H1 (cell line): ENCODE measurements at places on chromosomes 11 and 22.

DNA sequence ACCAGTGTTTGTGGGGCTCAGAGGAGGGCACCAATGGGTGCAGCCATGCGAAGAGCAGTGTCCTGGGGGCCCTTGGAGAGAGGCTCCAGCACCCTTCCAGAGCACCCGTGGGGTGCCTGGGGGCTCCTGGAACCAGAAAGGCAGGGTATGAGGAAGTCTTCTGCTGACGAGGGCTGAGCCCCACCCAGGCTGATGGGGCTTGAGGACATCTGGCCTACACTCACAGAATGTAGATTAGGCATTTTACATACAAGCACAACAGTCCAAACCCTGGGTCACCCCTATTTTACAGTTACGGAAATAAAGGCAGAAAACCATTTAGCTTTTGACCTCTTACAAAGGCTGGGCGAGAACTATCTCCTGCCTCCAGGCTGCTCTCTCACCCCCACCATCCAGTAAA is 47.6 kb downstream of the ADAMTS8 start:
- no peak for DNase-seq

DNA sequence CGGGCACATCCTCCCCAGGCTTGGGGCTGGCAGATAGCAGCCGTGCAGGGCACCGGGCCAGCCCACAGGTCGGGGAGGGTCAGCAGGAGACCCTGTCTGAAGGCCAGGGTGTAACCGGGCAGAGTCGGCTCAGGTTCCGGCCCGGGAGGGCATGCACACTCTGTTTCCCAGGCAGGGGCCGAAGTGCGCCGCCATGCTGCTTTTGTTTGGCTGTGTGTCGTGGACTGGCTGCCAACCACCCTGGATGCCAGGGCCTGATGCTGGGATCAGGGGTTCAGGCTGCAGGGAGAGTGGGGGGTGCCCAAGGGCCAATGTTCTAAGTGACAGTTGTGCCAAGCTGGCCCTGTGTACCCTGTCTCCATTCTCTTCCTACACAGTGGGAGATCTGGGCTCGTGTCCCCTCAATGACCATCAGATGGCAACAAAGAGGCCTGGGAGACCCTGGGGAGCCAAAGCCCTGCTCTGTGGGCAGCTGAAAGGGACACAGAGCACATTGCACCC is 120.9 kb upstream of the B3GAT1 start:
- no peak for DNase-seq

GRCh38 chr11:35682230-35683173 is 19.9 kb downstream of the TRIM44 start:
- DNase-seq, result no peak

DNA sequence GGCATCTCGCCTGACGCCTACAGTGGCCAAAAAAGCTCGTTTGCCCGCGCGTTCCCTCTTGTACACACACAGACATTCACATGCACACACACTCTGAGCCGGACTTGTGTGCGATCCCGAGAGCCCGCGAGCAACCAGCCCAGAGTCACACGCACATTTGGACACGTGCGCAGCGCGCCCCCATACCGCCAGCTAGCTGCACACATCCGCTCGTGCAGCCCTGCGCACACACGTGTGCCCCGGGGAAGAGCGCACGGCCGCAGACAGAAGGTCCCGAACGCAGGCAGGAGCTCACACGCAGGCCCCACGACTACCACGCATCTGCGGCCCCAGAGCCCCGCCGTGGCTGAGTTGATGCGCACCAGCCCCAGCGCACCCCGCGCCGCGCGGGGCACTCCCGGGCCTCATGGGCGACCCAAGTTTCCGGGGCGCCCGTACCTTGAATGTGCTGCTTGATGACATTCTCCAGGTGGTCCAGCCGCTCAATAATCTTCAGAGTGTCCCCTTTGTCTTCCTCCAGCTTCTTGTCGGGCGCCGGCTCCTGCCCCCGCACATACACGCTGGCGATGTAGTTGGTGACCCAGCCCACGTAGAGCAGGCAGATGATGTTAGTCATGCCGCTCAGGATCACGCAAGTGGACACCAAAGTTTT is 758 bp downstream of the GALNT18 start:
- DNase-seq, result no peak

DNA sequence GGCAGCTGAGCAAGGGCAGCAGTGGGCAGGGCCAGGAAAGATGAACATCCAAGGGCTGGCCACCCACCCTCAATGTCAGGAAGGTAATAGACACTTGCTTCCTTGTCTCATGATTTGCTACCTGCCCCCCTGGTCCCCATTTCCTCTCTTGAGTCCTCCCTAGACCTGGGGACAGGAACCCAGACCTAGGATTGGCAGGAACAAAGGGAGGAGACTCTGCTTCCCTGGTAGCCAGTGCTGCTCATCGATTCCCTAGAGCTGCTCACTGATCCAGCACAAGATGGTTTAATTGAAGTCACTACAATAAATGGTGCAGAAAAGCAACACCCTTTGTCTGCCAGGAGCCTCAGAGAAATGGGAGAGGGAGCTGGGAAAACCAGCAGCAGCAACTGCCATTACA is 67.8 kb upstream of the CHST1 start:
- no peak for DNase-seq

- DNase-seq, result peak; percentile 90
These were observed 34.4 kb downstream of the NRXN2 start for GRCh38 chr11:64688534-64688982.

GRCh38 chr11:122799406-122800105 is 38.7 kb upstream of the CRTAM start:
- no peak for DNase-seq

DNA sequence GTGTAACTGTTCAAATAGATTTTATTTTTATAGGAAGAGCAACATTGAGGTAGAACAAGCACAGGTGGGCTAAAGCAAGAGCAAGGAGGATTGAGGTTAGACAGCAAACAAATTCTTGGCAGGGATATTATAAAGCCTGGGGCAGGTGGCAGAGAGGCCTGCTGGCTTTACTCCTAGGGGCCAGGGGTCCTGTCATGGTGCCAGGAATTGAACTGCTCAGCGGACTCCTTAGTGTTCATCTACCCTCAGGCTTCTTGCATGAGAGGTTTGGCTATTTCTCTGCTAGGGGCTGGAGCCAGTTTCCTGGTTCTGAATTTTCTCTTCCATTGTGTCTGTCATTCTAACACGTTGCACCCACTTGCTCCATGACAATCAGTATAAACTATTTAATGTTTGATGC is 217.2 kb upstream of the NCAM1 start:
- DNase-seq, result no peak

DNA sequence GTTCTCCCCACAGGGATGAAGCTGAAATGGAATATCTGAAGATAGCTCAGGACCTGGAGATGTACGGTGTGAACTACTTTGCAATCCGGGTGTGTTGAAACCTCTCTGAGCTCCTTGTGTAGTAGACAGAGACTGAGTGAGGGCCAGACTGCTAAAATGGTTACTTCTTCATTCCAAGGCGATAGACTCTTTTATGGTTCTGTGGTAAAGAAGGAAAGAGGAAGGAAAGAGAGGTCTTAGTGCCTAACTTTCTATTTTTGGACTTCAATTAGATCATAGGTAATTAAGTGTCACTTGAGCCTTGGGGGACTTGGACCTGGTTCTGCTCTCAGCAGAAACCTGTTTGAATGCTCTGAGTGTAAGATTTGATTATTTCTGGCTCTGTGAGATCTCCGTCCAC is 54.7 kb downstream of the NF2 start:
- no peak for DNase-seq

DNA sequence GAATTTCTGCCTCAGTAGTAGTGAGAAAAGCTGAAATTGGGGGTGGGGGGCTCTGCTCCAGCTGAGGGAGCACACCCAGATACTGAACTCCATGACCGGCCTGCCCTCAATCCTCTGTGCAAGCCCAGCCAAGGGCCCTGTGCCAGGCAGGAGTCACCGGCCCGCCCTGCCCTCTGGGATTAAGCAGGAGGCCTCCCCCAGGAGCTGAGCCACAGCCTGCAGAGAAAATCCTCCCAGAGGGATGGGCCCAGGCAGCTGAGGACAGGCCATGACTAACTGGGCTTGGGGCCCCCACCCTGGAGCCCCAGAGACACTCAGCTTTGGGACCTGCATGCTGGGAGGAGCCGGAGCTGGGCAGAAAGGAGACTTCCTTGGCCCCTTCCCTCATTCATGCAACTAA is 48.8 kb downstream of the MN1 start:
- no peak for DNase-seq

DNA sequence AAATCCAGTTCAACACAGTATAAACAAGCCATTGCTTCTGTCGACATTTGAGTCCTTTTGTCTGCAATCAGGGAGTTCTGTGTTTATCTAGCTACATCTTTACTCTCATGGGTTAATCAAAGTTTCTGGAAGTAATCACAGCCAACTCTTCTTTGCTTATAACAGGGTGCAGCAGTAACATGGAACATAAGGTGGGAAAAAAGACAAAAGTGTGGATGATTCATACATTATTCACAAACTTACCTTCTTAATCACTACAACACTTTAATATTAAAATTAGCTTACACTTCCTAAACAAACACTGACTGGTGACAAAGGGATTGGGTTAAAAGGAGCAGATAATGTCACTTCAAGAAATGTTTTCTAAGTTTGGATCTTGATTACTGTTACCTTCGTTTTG is 44.7 kb downstream of the SNX19 start:
- DNase-seq, result no peak

DNA sequence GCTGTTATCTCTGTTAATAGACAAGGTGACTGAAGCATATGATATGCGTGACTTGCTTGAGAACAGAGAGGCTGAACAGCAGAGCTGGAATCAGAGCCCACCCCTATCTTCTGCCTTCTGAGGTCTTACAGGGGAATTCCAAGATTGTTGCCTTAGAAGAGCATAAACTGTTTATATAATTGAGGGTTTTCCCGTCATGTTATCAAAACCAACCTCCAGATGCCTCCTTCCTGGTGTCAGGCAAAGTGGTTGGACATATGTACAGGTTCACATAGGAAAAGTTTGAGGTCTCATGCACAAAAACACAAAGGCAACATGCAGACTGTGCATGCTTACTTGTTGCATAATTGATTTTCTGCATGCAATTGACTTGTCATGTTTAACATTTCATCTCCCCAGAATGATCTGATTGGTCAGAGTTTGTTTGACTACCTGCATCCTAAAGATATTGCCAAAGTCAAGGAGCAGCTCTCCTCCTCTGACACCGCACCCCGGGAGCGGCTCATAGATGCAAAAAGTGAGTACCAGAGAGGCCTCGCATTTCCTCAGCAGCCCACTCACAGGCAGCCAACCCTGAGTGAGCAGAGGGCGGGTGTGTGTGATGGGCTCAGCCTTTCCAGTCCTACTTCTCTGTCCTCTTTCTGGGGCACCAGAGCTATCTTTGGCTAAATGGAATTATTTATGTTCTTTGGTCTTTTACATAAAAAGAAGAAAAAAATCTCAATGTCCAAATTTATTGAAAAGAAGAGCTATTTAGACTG is 88.9 kb downstream of the BMAL1 start:
- DNase-seq, result no peak

DNA sequence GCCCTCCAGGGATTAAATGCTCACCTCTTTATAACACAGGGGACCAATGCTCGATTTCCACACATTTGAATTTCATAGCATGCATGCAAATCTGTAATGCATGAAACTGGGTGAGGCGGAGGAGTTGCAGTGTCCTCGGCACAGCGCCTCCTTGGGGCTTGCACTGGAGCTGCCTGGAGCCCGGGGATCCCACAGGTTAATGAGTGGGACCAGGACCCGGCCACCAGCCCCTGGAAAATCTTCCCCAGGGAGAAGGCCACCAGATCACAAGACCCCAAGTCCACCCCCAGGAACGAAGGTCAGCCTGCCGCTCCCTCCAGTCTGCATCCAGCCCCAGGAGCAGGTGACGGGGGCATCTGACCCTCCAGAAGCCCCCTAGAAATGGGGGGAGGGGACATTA is 119.1 kb downstream of the MN1 start:
- DNase-seq, result no peak

DNA sequence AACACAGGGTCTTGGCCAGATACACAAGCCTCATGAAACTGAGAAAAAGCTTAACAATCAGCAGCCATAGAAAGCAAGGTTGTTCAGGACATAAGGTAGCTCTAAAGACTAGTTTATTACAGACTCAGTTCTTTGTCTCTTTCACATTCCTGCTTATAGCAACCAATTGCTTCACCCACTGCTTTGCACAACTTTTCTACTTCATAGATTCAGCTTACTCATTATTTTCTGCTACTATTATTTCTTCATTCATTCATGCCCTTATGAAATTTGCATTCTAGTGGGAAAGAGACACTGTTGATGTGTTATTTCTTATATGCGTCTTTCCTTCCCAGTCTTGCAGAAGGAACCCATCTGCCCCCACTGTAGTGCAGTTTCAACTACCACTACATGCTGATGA is 4.7 kb downstream of the CCDC34 start:
- no peak for DNase-seq

DNA sequence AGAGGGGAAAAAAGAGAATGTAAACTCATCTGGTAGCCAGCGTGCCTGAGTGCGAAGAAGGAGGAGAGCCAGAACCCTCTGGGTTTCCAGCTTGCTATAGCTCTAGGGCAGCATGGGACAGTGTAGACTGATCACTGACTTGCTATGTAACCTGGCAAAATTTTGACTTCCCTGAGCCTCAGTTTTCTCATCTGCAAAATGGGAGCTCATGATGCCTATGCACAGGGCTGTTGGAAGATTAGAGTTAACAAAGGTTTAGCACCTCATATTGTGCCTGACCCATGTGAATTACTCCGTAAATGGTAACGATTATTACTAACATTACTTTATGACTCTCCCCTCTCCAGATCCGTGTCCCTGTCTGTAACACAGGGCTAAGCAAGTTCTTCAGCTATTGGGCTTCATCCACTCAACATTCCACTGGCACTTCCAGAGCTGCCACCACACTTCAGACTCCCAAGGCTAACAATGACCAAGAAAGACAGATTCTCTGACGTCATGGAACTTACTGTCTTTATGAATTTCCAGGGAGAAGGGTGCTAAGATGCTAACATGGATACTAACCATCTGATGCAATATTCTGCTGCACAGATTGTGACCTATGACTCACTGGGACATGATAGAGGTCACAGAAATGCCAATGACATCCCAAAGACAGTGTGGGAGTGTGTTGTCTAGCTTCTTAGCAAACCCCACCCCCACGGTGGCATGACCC is 195.2 kb downstream of the TRIM29 start:
- no peak for DNase-seq

GRCh38 chr11:27619763-27620335 is 80.4 kb downstream of the BDNF start:
- DNase-seq, result no peak

- no peak for DNase-seq
These were observed 2.1 kb upstream of the LMO1 start for GRCh38 chr11:8265681-8266241.

DNA sequence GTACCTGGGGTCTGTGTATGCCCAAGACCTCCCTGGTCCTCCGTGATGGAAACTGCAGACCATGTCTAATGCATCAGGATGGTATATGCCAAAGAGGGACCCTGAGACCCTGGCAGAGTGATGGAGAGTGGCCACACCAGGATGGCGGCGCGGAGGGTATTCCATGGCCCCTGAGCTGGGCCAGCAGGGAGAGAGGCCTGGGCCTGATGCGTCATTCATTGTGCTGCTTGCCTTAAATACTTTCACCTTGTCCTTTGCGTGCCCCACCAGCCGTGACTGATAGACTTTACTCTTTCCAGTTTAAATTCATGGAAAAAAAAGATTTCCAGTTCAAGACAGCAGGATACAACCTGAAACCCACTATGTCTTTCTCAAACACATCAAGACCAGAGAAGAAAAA is 5.6 kb upstream of the NDUFV1 start:
- DNase-seq, result no peak

- DNase-seq, result peak; percentile 34
These were observed 119.3 kb upstream of the SERPIND1 start for GRCh38 chr22:20654343-20655208.
